ENCODE measurements at places on chromosomes 16 and 17.
A peak's percentile ranks its signal among the peaks of the same experiment; 100 is the strongest.

GRCh38 chr16:7745276-7745675 is 412.6 kb downstream of the RBFOX1 start:
- DNase-seq, result no peak

GRCh38 chr16:70393662-70394061 is 45.2 kb downstream of the ST3GAL2 start:
- DNase-seq, result no peak

GRCh38 chr17:11589716-11590115 is 8.6 kb upstream of the DNAH9 start:
- no peak for DNase-seq

DNA sequence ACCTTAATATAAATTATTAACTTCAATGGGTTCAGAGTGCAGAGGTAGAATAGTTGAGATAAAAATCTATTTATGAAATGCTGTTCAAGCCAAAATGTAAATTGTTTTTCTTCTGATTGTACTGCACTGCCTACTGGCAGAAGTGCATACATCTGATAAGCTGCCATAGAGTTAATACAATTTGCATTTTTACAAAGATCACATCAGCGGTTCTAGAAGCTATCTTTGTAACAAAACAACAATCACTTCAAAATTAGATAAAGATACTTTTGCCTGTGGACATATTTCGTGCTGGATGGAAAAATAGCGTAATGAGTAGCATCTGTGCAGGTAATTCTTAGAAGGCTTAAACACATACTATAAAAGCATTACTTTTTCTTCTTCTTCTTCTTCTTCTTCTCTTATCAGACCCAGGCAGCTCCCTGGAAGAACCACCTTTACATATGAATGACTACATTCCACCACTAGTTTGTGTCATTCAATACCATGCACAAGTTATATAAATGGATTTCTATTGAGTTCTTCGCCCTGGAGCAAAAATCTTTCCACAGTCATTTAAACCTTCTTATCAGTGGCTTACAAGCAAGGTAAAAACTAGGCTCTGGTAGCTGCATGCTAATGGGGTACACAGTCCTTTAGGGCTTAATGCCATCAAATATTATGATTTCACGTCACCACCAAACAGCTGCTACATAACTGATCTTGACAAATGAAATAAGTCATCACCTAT is 47.0 kb downstream of the SYNRG start:
- DNase-seq, result no peak

- no peak for DNase-seq
These were observed 22.2 kb downstream of the HLF start for GRCh38 chr17:55286681-55287589.

GRCh38 chr17:21454441-21454840 is 78.3 kb downstream of the KCNJ12 start:
- no peak for DNase-seq

DNA sequence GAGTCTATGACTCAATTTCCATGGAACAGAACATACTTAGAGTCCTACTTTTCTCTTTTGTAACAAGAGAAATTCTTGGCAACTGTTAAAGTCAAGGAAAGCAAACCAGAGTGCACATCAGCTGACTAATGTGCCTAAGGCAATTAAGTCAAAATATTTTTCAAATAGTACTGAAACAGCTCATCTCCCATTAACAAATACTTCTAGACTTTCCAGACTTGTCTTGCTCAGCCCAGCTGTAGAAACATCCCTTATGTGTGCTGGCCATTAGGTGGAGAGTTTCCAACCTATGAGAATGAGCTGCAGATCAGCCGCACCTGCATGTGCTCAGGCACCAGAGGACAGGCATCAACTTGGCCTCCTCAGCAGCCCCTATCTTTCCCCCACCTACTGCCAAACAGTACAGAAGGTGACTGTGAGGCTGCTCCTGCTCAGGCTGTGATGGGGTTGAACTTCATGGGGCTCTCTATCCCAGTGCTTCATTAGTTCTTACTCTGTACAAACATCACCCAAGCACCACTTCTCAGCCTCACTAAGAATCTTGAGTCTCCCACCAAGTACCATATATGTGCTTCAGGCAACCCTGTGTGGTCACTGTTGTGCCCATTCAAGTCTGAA is 32.2 kb downstream of the TEX2 start:
- peak; percentile 90 for DNase-seq

DNA sequence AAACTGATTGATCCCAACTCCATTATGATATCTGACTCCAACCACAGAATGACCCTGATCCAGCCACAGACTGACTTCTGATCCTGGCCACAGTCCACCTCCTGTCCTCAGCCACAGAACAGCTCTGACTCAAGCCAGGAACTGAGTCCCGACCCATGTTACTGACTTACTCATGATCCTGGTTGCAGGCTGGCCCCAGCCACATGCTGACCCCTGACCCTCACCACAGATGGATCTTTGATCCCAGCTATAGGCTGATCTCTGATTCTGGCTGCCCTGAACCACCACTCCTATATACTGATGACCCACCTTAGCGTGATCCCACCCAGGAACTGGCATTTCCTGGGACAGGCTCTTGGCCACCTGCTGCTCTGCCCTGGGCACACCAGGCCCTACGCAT is 32.2 kb upstream of the IL21R start:
- no peak for DNase-seq

DNA sequence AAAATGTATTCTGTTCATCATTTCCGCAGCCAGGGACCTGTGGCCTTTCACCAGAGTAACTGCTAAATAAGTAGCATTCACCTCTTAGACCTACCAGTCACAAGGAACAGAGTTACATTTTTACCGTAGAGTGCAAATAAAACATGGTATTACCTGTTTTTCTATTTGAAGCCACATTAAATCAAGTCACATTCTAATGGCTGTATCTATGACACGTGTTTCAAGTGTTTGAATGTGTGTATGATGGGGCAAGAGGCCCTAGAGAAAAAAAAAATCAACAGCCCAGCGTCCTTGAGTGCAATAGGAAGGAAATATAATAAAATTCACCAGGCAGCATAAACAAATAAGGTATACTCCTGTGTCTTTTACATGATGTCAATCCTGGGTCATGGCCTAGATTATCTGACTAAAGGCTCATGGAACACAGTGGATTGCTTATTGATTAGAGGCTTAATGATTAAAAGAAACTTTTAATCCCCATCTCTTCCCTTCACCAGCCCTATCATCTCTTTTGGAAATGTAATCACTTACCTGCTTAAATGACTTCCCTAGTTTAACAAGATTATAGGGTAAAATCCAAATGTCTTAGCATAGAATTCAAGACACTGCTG is 168.7 kb upstream of the CDH5 start:
- no peak for DNase-seq

DNA sequence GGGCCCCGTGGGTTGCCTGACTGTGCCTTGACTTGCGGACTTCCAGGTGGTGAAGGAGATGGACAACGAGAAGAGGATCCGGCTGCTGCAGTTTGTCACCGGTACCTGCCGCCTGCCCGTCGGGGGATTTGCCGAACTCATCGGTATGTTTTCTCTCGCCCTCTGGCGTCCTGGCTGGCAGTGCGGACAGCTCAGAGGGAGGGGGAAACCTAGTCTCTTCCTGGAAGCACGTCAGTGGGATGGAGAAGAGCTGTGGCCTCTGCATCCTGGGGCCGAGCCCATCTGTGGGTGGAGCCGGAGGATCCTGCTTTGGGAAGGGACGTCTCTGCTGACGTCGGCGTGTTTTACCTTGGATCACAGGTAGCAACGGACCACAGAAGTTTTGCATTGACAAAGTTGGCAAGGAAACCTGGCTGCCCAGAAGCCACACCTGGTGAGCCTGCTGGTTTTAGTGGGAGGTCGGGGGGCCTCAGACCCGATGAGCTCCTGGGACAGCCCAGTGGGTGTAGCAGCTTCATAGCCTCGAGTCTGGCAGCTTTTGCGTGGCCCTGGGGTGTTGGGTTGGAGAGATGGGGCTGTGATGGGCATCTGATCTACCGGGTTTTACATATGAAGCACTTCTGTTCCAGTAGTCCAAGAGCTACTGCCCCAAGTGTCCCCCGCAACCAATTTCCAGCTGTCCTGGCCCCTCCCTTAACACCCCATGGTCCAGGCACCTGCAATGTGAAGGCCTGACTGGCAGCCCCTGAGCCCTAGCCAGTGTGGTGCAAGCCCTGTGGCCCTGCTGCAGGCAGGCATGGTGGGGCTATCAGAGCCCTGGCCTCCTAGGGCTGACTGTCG is 11.9 kb upstream of the CLEC18A start:
- DNase-seq, result no peak

GRCh38 chr16:67880584-67880983 is 4.1 kb upstream of the NRN1L start:
- no peak for DNase-seq

DNA sequence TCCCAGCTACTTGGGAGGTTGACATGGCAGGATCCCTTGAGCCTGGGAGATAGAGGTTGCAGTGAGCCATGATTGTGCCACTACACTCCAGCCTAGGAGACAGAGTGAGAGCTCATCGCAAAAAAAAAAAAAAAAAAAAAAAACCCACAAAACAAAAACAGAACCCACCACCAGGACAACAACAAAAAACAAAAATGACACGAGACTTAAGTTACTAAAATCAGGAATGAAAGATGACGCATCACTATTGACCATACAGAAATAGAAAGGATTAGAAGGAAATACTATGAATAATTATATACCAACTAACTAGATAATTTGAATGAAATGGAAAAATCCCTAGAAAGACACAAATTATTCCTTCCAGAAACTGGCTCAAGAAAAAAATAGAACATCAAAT is 432.4 kb upstream of the PMFBP1 start:
- DNase-seq, result no peak

- no peak for DNase-seq
These were observed 67.5 kb downstream of the CYTH1 start for GRCh38 chr17:78714534-78714933.

DNA sequence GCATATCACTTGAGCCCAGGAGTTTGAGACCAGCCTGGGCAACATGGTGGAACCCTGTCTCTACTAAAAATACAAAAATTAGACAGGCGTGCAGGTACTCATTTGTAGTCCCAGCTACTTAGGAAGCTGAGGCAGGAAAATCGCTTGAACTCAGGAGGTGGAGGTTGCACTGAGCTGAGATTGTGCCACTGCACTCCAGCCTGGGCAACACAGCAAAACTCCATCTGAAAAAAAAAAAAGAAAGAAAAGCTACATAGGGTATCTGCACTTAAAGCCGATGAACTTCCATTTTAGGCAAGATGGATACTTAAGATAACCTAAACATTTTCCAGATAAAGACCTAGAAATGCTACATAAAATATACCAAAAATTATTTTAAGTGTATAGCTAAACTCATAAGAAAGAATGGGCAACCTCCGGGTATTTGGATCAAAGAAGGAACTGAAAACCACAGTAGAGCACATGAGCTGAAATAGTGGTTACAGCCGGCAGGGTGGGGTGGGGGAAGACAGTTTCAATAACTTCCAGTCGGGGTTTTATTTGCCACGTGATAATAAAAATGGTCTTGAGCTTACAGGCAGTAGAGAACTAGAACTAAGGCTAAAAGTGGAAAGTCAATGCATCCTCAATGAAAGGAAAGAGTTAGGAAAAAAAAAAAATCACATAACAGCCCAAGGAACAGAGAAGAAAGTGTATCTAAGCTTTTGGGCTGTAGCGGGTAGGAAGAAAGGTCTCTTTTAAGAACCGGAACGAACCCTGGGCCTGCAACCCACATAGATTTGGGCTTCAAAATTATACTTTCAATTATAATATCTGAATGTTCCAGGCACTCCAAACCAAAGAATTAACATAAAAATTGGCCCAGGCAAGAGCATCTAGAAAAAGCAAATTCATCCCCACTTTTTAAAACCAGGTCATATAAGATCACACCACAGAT is 53.1 kb downstream of the CFDP1 start:
- peak; percentile 20 for DNase-seq

DNA sequence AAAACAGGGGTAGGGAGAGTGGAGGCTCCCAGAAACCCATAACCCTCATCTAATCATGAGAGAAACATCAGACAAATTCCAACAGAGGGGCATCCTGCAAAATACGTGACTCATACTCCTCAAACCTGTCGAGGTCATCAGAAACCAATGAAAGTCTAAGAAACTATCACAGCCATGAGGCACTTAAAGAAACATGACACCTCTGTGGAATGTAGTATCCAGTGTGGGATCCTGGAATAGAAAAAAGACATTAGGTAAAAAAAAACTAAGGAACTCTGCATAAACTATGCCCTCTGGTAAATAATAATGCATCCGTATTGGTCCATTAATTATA is 16.4 kb downstream of the CDH5 start:
- peak; percentile 72 for DNase-seq

DNA sequence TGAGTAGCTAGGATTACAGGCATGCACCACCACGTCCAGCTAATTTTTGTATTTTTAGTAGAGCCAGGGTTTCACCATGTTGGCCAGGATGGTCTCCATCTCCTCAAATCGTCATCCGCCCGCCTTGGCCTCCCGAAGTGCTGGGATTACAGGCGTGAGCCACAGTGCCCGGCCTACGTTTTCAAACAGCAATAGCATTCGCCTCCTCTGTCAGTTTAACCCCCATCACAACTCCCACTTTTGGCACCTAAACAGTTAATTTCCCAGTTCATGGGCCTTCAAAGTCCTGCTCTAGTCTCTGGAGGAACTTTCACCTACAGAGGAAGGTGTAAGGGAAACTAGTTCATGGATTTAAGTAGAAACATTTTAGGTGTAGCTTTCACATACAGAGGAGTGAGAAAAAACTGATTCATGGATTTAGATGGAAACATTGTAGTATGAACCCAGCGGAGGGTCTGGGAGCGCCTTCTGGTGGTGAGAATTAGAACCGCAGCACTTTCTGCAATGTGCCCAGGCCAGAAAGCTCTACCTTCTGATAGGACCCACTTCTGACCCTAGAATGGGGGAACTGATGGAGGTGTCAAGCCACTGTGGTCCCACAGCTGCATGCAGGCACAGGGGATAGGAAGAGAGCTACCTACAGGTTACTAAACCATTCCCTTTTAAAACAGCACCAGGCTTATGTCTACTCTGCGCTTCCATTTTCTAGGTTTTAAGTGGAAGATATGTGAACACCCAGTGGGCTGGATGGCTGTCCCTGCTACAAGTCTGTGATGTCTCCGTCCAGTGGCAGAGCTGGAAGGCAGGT is 12.0 kb upstream of the MEOX1 start:
- peak; percentile 63 for DNase-seq

GRCh38 chr17:32805029-32805976 is 71.6 kb downstream of the MYO1D start:
- DNase-seq, result no peak

GRCh38 chr16:66326991-66327513 is 39.4 kb upstream of the CDH5 start:
- DNase-seq, result no peak

DNA sequence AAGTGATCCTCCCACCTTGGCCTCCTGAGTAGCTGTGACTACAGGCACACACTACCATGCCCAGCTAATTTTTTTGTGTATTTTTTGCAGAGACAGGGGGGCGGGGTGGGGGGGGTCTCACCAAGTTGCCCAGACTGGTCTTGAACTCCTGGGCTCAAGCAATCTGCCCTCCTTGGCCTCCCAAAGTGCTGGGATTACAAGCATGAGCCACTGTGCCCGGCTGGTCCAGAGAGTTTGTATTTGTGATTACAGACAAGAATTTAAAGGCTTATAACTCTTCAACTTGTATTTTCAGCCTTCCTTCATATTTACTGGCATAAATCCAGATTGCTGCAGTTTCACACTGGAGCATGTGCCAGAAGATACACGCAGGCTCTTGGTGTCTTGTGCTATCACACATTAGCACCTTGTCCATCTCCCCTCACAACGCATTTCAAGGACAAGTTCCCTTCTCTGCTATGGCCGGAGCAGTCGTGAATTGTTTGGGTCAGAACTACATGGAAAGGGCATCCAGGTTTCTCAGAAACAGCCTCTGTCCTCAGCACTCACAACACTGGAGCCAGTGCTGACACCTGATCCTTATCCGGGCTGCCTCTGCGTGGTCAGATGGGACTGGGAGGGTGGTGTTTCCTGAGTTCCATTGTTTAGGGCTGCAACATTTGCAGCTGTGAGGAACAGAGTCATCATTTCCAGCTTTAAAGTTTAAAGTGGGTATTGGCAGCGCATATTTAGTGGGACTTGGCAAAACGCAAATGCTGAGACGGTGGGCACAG is 28.1 kb downstream of the WSCD1 start:
- DNase-seq, result no peak

Data from fibroblast of villous mesenchyme (primary cell).